Stimulated activated CD8-positive, alpha-beta memory T cell treated with anti-CD3 and anti-CD28 coated beads, Interleukin-4, amount 100 ng/mL, for 1 hour (primary cell): ENCODE measurements at places on chromosomes 4 and X.

GRCh38 chr4:88734403-88734949 lies 36.8 kb upstream of the NAP1L5 start:
- DNase-seq, result no peak

- DNase-seq, result no peak
Observed at GRCh38 chr4:25783943-25784342, 78.8 kb downstream of the SEL1L3 start.

GRCh38 chrX:40151211-40152172 lies 53.7 kb upstream of the BCOR start:
- DNase-seq, result no peak

DNA sequence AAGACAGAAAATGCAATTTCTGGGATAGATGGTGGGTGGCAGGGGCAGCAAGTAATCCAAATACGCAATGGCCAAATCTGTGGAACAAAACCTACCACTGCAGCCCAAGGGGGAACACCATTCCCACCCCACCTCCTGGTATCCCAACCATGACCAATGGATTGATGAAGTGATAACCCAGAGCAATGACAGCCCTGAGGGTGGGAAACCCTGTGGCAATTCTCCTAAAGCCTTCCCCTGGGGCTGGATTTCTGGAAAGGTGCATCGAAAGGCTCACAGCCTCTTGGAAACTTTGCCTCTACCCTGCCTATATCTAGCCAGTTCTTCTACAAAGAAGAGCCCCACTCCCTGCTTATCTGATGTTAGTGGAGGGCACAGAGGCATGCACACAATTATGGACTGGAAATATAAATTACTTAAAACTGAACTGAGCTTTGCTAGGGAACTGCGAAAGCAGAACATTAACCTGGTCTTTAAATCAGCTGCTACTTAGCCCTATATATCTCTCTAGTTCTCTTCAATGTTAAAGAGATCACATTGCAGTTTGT lies 59.9 kb upstream of the TXK start:
- no peak for DNase-seq

DNA sequence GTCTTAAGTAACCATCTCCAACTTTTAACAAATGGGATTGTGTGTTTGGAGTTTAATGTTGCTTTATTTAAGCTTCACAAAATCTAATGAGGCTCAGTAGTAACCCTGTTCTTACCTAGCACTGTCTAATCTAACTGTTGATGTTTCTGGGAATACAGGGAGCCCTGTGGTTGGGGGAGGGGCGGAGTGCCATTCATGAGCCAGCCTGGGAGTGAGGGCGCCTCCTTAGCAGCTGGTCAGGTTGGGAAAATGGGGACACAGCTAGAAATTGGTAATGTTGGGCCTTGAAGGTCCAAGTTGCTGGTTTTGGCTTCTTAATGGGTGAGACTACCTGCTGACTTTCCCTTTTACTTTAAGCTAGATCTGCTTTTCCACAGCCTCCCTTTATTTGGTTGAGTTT lies 22.9 kb upstream of the TADA2B start:
- DNase-seq, result no peak

DNA sequence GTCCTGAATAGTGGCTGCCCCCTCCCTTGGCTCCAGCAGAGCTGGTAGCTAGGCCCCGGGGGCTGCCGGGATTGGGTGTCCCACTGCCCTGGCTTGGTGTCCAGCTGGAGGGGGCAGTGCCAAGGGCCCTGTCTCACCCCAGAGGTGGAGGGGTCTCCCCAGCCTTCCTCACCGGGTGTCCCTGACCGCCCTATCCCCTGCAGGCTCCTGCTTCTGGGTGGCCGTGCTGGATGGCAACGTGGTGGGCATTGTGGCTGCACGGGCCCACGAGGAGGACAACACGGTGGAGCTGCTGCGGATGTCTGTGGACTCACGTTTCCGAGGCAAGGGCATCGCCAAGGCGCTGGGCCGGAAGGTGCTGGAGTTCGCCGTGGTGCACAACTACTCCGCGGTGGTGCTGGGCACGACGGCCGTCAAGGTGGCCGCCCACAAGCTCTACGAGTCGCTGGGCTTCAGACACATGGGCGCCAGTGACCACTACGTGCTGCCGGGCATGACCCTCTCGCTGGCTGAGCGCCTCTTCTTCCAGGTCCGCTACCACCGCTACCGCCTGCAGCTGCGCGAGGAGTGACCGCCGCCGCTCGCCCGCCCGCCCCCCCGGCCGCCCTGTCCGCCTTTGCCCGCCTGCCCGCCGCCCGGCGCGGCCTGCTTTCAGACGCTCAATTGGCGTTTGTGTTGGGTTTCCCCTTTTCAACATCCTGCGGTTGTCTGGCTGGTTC lies 4.6 kb downstream of the NAT8L start:
- no peak for DNase-seq

DNA sequence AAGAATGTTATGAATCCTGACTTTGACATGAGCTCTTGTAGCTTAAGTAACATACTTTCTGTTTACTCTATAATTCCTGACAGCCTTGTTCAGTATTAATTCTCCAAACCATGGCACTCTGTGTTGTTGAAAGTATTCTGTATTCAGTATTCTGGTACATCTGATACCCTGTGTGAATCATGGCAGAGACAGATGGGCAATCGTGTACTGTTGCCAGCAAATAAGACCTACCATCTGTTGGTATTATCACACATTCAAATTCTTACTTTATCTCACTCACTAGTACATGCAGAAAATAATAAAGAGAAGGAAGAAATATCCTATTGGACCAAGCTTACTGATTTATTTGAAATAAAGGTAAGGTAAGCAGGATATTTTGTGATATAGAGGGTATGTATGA lies 7.9 kb downstream of the MBTPS2 start:
- no peak for DNase-seq

DNA sequence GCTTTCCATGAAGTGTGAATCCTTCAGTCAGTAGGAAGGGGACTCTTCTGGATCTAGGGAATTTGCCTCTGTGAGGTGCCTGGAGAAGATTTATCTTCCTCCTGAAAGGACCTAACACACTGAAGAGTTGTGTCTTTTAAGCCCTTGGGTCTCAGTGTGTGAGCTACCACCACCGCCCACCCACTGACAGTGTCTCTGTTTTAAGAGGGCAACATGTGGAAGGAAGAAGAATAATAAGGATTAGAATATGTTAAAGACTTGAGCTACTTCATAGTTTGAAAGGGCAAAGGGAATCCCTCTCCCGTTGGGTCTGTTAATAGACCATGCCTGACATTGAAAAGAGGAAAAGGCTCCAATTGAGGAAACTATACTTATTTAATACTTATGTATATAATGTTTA lies 64.3 kb upstream of the TLR2 start:
- no peak for DNase-seq

DNA sequence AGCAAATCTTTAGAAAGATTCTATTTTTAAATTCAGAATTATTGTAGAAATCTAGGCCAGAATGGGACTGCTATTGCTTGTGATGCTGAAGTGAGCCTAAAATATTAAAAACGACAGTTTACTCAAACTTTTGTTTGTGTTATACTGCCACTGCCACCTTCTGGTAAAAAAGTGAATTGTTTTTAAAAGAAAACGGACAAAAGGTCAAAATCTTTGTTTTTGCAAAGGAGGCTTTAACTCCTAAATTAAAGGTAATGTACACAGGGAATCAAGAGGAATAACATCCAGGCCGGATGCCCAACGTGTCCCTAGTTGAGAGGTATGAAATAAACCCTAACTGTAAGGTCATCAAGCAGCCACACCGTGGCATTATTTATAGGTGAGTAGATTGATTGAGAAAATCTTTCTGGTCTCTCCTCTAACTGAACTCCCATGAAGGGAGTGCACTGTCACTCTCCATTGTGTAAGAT lies 338.3 kb upstream of the GALNT7 start:
- no peak for DNase-seq

GRCh38 chrX:124333862-124334261 lies 1.4 kb downstream of the TEX13D start:
- no peak for DNase-seq

DNA sequence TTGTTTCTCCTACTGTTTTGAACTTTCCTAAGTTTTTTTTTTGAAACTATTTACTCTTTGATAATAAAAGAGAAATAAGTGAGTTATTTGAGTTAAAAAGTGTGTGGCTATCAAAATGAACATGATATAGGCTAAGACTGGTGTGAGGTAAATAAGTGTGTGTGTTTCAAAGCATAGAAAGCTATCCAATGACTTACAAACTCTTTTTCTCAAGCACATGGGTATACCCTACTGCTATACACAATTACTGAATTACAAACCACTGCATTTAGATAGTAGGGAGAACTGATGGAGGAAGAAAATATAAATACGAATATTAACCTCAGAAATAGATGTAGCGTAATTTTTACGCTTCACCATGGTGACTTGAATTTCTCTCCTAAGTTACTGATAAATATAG lies 305.8 kb upstream of the ANXA10 start:
- DNase-seq, result no peak

DNA sequence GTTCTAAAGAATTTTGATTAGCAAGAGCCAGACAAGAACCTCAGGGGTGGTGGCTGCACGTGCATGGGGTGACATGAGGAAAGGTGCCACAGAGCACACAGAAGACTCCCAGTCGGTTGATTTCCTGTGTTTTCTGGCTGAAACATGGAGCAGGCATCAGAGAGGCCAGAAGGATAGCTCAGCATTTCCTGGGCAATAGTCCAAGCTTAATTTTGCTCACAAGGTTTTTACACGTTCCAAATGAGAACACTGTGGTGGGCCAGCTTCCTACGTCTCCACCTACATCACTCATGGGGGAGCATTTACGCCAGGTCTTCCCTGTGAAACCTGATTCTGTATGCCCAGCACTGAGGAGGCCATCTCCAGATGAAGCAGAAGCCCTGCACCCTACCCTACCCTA lies 212.5 kb upstream of the CLNK start:
- no peak for DNase-seq

GRCh38 chrX:19280636-19281035 lies 63.1 kb upstream of the PDHA1 start:
- no peak for DNase-seq

DNA sequence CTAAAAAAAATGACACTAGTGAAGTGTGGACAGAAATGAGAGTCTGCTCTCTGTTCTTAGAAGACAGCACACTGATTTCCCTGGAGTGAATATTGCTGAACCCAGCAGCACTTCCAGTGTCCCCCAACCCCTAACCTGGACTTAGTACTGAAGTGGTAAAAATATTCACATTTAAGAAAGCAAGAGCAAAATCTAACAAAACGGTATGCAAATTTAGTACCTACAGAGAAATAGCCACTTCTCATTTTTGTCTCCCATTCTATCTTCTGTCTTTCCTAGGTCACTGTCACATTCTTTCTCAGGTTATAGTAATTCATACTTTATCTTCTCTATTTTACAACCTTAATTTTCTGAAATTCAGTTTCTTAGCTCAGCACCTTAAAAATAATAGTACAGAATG lies 274.7 kb downstream of the CFAP299 start:
- no peak for DNase-seq

- DNase-seq, result no peak
Observed at GRCh38 chr4:98851806-98852205, 77.1 kb downstream of the EIF4E start.

- DNase-seq, result no peak
Observed at GRCh38 chrX:40127052-40127451, 29.3 kb upstream of the BCOR start.

DNA sequence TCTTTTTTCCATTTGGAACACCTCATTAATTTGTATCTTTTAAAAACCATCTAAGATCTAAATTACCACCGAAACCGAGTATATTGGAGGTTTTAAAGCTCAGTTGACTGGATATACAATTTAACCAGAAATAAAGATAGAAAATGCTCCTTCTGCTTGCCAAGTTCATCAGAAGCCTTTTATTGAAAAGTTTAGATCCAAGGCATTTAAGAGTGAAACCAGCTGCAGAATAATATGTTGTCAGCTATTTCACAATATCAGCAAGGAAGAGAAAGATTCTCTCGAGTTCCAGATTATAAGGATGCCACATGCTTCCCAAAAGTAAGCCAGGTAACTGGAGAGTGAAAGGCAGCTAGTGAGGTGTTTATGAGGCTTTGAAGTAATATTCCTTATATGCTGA lies 217.4 kb downstream of the DCTD start:
- DNase-seq, result no peak

DNA sequence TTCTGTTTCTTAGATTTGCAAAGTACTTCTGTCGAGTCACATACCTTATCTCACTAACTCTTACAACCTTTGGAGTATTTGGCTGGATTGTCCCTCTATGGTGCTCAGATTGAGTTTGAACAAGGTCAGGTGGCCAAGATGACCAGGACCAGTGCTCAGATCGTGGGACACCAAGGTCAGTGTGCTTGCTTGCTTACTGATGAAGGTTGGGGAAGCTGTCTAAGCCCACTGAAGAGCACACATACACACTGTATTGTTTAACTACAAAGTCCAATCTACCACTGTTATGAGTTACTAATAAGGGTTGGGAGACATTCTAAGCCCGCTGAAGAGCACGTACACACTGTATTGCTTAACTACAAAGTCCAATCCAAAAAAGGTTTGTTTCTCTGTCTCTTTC lies 53.7 kb downstream of the TAB3 start:
- DNase-seq, result no peak

DNA sequence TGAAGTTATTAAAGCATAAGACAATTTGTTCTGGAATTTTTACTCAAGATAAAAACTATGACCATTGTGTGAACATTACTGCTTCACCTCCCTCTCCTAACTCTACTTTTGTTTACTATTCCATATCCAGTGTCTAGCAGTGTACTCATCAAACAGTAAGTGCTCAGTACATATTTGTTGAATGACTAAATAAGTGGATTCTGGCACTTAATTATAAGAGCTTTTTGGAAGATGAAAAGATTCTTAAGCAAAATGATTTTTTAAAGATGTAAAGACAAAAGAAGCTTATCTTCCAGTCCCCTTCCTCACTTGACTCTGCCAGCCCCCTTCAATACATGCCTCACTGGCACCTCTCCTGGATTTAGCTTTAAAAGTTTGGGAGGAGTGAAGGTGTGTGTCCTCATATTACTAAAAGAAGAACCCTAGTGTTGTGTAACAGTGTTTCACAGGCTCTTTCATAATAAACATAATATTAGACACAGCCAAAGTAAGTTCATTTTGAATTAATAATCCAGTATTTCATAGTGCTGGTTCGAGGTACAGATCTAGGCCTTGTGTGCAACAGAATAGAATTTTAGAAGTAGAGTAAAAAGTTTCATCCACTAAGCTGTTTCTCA lies 53.0 kb downstream of the GAB1 start:
- DNase-seq, result no peak

DNA sequence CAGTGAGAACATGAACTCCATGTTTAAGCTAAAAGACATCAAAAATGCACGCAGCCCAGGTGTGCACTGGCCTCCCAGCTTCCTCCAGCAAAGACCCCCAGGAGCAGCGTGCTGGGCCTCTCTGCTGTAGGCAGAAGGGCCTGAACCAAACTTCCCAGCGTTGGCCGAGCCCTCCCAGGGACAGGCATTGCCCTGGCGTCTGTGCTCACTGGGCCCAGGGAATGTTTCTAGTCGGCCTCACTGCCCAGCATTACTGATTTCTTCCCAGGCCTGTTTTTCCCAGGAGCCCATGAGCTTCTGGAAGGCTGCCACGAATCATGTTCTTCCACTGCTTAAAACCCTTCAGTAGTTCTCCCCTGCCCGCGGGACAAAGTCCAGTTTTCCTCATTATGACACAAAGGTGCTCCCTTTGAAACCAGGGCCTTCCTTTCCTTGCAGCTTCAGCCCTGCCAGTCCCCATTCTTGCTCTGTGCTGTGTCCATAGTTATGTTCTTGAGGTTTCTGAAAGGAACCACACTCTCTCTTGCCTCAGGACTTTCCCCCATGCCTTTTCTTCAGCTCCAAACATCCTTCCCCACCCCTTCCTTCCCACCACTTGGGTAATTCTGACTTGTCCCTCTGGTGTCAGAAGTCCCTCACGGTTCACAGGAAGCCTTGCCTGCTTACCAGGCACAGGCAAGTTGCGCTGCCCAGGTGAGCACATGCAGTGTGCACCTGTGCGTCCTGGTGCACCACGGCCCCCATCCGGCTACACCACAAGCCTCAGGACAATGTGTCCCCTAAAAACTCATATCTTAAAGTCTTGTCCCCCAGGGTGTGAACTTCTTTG lies 93.4 kb upstream of the ENPP6 start:
- DNase-seq, result no peak
